Esophagus squamous epithelium (tissue), 5 donors: ENCODE measurements at places on chromosomes 7 and 10.

DNA sequence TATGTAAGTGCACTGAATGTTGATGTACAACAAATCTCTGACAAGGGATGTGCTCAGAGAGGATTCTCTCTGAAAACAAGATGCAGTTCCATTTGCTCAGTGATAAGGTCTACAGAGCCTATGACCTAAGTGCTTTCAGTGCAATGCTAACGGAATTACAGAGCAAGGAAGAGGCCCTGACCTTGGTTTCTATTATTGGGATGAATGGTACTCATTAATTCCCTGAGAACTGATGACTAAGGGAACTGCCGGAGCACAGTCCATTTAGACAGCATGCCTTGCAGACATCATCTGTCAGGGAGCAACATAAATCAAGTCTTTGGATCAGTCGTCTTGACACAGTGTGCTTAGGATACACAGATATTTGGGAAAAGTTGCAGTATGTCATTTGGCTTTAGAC is 340.8 kb downstream of the PHTF2 start:
- DNase-seq: no peak

GRCh38 chr7:29926741-29927140 is 62.9 kb downstream of the SCRN1 start:
- no peak for DNase-seq

DNA sequence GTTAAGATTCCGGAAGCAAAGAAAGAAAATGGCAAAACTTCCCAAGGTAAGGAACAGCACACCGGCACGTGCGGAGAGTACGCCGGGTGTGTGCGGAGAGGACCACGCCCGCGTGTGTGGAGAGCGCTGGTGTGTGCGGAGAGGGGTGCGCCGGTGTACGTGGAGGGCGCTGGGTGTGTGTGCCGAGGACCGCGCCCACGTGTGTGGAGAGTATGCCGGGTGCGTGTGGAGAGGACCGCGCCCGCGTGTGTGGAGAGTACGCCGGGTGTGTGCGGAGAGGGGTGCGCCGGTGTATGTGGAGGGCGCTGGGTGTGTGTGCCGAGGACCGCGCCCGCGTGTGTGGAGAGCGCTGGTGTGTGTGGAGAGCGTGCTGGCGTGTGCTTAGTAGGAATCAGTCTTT is 48.6 kb upstream of the DPYSL4 start:
- no peak for DNase-seq

GRCh38 chr7:112433289-112433688 is 17.0 kb upstream of the IFRD1 start:
- DNase-seq: no peak

- no peak for DNase-seq
These were observed 212.7 kb downstream of the TMEM178B start for GRCh38 chr7:141286522-141286921.

DNA sequence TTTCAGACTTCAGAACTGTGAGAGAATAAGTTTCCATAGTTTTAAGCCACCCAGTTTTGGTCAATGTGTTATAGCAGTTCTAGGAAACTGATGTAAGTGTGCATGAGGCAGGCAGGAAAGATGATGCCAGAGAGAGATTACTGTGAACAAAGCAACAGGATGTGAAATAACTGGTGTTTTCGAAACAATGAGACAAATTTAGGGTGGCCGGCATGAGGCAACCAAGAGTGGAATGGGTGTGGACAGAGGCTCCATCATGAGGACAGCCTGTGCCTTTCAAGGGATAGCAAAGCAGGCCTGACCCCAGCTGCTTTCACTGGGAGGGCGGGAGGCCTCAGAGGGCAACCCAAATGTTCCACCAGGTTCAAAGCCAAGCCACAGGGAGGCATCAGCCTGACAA is 67.3 kb upstream of the UCN3 start:
- no peak for DNase-seq

DNA sequence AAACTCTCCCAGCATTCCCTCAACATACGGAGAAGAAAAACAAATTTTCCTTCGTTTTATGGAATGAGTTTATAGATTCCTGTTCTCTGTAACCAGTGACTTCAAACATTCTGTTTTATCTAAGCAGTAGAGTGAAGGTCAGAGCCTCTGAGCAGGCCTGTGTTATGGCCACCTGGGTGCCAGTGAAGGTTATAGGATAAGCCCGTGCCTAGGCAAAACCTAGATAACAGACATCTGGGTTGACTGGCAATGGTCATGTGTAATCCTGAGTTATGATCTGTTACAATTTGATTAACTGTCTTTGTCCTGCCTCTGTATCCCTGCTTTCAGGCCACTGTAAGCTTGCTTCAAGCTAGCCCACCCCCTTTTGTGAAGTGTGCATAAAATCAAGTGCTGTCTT is 8.3 kb downstream of the LSM5 start:
- DNase-seq: no peak

- DNase-seq: no peak
These were observed 16.7 kb downstream of the LRRN3 start for GRCh38 chr7:111107579-111107978.

DNA sequence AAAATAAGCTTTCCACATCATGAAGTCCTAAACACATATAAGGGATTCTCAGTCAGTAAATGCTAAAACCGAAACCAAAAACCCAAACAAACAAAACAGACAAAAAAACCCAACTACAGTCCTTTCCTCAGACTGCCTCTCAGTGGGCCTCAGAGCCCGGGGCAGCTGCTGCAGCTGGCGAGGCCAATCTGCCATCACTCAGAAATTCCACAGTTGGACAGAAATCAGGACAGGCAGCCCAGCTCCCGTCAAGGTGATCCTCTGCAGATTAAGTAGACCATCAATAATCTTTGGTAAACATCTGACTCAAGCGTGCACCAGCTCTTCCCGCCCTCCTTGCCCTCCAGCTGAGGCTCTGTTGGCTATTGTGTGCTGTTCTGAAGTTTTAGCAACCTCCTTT is 142.2 kb downstream of the ATXN7L1 start:
- DNase-seq: no peak
